ENCODE measurements at places on chromosomes 2 and 18.
A peak's percentile ranks its signal among the peaks of the same experiment; 100 is the strongest.

GRCh38 chr2:168518555-168519066, 62.5 kb downstream of the CERS6 start:
- peak; percentile 56 for DNase-seq

- DNase-seq: peak; percentile 61
These were observed 46.3 kb upstream of the VIT start for GRCh38 chr2:36650031-36650829.

GRCh38 chr2:120988700-120989511, 253.2 kb downstream of the GLI2 start:
- no peak for DNase-seq

GRCh38 chr2:37809931-37810570, 115.0 kb upstream of the RMDN2 start:
- DNase-seq: peak; percentile 62

All from fibroblast of skin of scalp (primary cell).